ENCODE measurements at places on chromosomes 6 and 20.

- DNase-seq, result no peak
These were observed 180.4 kb upstream of the FOXQ1 start for GRCh38 chr6:1131285-1132079.

DNA sequence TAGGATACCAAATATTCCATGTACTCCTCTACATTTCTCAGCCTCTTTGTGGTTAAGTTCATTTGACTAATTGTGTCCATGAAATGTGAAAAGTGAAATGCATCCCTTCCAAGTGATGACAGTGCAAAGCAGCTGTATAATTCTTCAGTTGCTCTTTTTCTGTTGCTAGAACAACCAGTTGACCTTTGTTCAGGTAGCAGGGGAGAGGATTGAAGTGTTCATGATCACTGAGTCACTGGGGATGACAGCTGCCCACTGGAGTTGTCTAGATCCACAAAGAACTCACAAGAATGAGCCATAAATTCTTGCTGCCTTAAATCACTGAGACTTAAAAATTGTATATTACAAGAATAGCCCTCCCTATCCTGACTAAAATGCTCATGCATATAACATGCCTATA is 254.6 kb downstream of the EPHA7 start:
- no peak for DNase-seq

DNA sequence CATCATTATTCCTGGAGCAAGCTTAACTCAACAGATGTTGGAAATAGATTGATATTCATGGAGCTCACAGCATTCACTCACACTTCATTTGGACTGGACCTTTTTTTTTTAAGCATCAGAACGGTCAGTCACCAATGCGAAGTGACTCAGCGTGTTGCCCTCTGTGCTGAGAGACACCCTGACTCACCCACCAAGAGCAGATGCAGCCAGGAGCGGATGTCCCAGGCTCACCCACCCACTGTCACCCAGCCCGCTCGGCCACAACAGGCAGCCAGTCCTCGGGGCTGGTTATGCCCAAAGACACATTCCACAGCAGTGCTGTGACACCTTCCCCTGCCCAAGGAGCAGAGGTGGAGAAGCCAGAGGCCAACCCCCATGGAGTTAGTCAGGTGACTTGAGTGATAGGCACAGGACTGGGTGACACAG is 15.7 kb downstream of the RNASET2 start:
- no peak for DNase-seq

DNA sequence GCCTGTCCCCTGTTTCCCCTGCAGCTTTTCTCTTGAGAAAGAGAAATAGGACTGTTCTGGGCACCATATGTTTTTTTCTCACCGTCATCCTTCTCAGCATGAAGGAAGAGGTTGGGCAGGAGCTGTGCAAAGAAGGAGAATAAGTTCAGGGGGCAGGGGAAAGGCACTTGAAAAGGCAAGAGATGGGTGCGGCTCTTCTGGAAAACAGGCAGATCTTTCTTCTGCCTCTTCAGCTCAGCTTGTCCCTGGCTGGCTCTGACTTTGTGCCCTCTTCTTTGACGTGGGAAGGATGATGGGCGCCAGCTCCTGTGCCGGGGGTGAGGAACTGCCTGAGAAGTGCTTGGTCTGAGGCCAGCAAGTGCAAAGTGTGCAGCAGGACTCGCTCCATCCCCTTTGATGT is 206.5 kb downstream of the DOK5 start:
- no peak for DNase-seq

GRCh38 chr6:91081452-91082067 is 494.7 kb upstream of the MAP3K7 start:
- DNase-seq, result no peak

GRCh38 chr20:9482180-9482579 is 32.2 kb upstream of the LAMP5 start:
- no peak for DNase-seq

DNA sequence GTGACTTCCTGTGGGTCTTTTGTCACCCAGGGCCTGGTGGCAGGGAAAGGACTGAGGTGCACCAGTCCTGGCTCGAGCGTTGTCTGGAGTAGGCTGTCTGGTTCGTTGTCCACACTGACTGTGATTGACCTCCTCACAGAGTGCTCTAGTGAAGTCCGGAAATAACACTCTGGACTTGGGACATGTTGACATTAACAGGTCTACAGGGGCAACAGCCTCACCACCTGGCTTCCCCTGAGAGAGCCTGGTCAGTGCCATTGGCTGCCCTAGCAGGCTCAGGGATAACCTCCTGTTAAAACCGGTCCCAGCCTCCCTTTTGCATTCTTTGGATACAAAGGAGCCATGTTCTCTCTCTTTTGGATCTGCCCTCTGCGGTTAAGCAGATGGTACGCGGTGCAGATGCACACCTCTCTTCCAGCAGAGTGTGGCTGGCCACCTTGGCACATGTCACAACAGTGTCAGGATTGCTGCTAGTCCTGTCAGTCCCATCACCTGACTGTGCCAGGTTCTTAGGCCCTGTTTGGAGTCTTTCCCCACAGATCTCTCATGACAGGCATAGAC is 46.2 kb downstream of the CDS2 start:
- DNase-seq, result no peak

- no peak for DNase-seq
These were observed 423.2 kb downstream of the PREX1 start for GRCh38 chr20:48404598-48404997.

- DNase-seq, result no peak
These were observed 150.3 kb downstream of the OTOR start for GRCh38 chr20:16898433-16898832.

DNA sequence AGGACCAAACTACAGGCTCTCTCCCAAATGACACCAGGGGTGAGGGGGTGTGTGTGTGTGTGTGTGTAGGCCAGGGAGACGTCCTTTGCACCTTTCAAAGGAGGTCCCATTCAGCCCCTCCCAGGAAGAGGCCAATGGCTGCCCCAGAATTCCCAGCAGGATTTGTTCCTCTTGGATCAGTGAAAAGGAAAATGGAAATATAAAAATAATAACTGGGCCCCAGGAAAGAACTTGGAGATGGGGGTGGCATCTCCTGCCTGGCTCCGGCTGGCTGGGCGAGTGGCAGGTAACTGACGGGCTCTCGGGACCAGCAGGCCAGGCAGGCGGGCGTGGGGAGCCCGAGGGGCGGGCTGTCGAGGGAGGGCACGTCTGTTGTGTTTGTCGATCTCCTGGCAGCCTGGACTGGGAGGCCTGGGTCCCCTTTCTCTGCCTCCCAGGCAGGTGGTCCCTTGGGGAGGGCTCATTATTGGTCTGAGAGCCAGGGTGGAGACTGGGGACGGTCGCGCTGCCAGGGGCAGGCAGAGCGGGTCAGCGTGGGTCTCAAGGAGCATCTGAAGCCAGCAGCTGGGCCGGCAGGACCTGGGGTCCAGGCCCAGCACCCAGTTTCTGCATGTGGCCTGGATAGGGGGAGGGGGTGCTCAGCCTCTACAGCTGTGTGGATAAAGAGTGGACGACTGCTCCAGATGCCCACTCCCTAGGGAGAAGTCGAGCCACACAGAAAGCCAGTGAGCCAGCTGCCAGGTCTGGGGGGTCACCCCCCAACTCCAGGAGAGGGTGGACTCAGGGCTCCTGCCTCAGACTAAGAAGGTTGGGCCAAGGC is 3.1 kb downstream of the NOL4L start:
- no peak for DNase-seq

DNA sequence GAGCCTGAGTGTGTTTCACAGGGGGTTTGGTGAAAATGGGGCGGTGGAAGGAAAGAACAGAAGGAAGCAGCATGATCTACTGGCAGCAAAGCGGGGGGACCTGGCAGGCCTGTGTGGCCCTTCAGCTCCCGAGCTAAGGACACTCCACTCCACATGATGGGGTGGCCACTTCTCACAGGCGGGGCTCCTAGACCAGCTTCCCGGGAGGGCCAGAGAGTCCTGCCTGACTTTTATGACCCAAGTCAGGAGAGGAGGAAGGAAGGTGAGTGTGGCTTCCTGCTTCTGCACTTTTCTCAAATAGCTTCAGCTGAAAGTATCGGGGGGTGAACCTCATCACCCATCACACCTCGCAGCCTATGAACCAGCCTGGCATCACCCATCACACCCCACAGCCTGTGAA is 117.5 kb upstream of the AFDN start:
- DNase-seq, result no peak

DNA sequence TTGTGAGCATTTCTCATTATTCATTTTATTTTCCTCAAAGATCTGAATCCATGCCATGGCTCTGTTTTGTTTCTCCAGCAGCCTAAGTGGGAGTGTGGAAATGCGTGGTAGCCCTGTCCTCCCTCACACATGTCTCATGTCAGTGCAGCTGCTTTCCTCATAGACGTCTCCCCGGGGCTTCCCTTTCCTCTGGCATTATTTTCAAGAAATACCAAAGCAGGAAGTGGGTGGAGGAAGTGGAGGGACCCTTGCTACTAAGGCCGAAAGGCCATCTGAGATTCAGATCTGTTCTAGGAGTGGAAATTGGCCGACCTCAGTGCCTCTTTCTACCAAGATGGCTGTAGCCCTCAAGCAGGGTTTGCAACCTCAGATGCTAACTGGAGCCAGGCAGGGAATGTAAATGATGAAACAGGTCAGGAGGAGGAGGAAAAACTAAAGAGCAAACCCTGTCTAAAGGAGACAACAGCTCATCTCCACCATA is 420.9 kb upstream of the PLCB4 start:
- DNase-seq, result no peak

DNA sequence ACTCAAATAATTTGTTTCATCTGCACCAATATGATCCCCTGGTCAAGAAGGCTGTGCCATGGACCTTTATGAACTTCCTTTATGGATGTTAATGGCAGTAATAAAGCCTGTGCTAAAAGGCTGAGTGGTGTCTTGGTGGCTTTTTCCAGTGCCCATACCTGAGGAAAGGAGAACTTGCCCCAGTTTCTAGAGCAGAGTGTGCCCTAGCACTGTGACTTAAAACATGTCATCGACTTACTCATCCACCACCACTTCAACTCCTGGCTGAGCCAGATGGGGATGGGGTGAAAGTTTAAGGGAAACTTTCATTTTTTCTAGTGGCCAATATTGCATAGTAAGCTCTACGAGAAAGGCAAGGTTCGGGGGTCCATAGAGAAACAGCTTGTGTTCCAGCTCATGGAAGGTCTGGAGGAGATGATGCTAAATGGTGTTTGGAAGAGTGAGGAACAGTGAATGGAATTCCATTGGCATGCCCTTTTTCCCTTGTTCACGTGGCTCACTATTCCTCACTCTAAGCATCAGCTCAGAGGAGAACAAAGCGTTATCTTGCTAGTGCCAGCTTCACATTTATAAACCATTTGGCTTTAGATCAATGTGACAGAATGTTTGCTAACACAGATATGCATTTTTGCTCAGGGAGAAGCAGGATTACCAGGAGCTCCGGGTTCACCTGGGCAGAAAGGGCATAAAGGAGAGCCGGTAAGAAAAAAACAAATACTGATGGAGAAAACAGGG is 71.2 kb downstream of the COL19A1 start:
- no peak for DNase-seq

- DNase-seq, result no peak
These were observed 9.9 kb downstream of the RAB32 start for GRCh38 chr6:146553377-146554135.

DNA sequence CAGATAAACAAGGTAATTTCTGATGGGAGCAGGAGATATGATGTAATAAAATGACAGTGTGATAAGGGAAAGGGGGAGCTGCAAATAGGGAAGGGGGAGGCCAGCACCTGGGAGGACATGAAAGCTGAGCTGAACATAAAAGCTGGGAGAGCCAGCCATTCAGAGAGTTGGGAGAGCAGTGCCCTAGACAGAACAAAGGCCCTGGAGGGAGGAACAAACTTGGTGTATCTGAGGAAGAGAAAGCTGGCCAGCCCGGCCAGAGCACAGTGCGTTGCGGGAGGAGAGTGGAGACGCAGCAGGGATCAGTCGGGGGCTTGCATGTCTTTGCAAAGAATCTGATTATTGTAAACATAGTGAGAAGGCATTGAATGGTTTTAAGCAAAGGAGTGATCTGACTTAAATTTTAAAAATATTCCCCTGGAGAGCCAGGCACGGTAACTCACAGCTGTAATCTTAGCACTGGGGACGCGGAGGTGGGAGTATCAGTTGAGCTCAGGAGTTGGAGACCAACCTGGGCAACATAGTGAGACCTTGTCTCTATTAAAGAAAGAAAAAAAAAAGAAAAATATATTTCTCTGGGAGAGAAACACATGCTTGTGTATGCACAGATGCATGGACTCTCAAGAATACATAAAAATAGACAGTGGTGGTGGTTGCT is 318.2 kb downstream of the ZFAND3 start:
- DNase-seq, result no peak

DNA sequence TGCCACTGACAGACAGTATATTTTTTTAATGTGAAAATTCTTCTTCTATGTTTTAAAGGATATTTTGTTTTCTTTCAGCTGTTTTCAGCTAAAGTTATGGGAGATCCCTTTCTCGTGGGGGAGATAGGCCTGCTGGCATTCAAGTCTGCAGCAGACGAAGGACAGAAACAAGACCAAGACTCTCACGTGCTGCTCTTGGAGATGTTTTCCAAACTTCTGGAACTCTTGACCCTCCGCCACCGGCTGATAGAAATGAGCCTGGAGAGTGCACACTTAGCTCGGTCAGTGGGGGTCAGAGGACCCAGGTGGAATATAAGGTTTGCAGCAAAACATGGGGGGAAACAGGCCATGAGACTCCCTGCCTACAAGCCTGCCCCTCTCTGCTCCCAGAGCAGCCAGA is 120.5 kb downstream of the CD164 start:
- no peak for DNase-seq

GRCh38 chr6:97394160-97394748 is 111.2 kb upstream of the MMS22L start:
- peak; percentile 65 for DNase-seq

GRCh38 chr6:84764332-84765049 is at the start of gene TBX18:
Gene TBX18, minus strand, starts transcription at chr6:84764598. Its CDS starts 417 bp downstream, at chr6:84764181.
- no peak for DNase-seq

GRCh38 chr6:138415125-138415524 is 11.1 kb downstream of the HEBP2 start:
- DNase-seq, result no peak

GRCh38 chr6:2877057-2877882 is 25.8 kb downstream of the SERPINB9 start:
- no peak for DNase-seq

- DNase-seq, result no peak
These were observed 61.8 kb downstream of the LMBRD1 start for GRCh38 chr6:69735027-69735426.

GRCh38 chr6:45072016-45072415 is 256.1 kb upstream of the RUNX2 start:
- no peak for DNase-seq

DNA sequence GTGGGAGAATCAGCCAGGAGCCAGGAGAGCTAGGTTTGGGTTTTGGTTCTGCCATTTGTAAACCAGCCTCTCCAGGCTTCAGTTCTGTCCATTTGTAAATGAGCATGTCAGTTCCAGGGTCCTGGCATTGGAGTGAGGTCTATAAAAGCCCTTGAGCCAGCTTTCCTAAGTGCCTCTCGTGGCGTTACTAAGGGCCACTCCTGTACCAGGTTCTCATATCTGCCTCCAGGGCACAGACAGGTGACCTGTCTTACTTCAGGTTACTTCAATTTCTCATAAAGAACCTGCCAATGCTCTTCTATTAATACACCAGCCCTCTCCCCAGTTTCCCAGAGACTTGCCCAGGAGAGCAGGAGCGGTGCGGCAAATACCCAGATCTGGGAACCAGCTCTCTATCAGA is 101.9 kb downstream of the VEGFA start:
- DNase-seq, result no peak

Measured in CD4-positive, alpha-beta T cell treated with Interleukin-1 beta for 1 hour (primary cell).